Natural killer cell treated with Interleukin-12 subunit alpha and Interleukin-12 subunit beta and Interleukin-15 and Interleukin-18, amount 100 ng/mL, for 72 hours (primary cell): ENCODE measurements at places on chromosomes 2 and 18. TPM values are rescaled to one million over a fixed set of nuclear protein-coding genes. Genes with fewer than 3 reads are reported as not detected.

DNA sequence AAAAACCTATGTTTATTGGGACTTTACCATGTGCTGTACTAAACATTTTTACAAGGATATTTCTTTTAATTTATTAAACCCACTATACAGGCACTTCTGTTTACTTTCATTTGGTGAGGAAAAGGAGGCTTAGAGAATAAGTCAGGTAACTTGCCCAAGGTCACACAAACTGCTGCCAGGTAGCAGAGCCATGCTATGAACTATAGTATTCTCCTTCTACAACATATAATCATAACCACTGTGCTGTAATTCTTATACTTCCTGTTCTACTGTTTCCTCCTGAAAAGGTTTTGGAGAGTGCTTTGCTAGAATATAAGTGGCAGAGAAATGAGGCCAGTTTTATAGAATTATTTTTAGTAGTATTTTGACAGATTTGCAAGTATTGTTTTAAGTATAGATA is 29.5 kb downstream of the SLC39A10 start:
- no peak for DNase-seq

DNA sequence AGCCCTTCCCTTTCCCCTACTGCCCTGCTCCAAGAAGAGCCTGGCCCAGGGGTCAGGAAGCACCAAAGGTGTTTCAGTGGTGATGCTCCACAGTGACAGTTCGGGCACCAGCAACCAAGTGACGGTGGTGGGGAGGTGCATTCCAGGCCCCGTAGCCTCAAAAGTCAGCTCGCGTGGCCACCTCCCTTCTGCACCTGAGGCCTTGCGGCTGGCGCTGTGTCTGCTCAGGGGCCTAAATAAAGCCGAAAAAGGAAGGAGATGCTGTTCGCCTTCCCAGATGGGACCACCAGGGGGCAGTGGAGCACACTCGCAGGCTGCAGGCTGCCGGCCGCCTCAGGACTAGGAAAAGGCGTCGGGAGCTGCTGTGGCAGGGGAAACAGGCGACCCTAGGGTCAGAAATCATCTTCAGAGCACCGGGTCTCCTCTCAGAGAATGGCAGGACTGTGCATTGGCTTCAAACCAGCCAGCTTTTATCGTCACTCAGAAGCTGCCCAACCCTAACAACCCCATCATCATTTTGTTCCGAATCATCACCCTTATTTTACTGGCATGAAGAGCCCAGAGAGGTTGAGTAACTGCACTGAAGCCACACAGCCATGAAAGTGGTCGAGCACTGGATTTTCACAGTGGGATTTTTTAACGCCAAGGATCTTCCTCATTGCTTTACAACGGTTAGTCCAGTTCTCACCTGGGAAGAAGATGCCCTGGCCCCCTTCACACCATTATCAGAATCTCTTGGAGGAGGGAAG is 213.0 kb upstream of the CELF4 start:
- no peak for DNase-seq

DNA sequence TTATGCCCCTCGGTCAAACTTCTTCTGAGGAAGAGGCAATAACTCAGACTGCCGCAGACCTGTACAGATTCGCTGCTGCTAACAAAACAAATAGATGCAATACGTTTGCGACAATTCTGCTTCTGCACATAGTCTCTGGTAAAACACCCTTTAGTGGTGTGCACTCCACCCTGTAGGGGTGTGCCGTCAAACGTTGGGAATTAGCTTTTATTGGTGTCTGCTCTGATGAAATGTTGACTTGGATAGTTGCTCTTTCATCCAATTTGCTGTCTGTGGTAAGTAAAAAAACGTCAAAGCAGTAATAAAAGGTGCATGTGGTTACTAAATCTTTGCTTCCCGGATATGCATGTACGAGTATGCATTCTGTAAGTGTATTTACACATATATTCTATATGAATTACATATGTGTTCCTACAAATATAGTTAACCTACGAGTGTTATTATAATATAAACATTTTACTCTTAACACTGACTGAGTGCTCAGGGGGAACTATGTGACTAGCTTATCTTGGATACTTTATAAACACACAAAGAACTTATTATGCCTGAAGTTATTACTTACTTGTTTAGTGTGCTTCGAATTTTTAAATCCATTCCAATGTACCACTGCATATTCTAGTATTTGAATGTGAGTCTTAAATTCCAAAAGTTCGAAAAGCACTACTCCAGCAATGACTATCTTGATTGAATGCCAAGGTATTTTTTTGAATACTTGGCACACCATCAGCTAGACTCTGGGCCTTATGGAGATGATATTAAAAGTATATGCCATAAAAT is 610.2 kb downstream of the ZEB2 start:
- no peak for DNase-seq

- DNase-seq: no peak
These were observed 249.4 kb upstream of the KLHL29 start for GRCh38 chr2:23135481-23136100.

- DNase-seq: no peak
These were observed 872 bp downstream of the DSG2 start for GRCh38 chr18:31498574-31499524.

- DNase-seq: no peak
These were observed 223.8 kb downstream of the TTC32 start for GRCh38 chr2:19677825-19678518.

- no peak for DNase-seq
These were observed 438.2 kb downstream of the EPHA4 start for GRCh38 chr2:221133941-221134340.

DNA sequence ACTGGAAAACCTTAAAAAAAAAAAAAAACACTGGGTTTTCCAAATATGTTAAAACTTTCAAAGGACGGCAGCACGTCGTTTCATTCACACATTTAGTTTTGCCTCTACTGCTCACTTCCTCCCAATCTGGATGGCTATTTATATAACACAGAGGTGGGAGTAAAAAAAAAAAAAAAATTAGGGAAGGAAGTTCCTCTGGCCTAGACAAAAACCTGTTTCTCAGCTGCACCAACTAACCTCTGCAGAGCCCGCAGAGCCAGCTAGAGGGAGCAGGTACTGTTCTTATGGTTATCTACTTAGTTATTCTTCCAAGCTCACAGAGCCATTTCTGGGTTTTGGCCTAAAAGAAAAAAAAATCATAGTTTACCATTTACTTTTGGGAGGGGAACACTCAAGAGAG is 28.1 kb downstream of the SLC1A4 start:
- no peak for DNase-seq

- DNase-seq: no peak
These were observed 63.1 kb downstream of the MBP start for GRCh38 chr18:77069482-77069881.

DNA sequence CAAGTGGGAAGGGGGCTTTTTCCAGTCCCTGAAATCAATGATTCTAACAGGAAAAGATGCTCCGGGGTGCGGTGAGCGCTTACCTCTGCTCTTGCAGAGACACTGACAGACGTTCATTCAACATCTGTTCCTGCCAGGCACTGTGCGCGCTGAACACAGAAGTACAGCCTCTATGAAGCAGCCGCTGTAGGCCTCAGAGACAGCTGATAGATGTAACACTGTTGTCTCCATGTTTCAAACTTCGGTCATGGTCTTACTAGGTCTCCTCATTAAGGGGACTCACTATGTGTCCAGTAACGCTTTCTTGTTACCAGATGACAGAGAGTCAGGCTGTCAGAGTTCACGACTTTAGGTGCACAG is 649 bp upstream of the CLIP4 start:
- DNase-seq: no peak

GRCh38 chr2:15117409-15118050 is 443.6 kb downstream of the NBAS start:
- no peak for DNase-seq

DNA sequence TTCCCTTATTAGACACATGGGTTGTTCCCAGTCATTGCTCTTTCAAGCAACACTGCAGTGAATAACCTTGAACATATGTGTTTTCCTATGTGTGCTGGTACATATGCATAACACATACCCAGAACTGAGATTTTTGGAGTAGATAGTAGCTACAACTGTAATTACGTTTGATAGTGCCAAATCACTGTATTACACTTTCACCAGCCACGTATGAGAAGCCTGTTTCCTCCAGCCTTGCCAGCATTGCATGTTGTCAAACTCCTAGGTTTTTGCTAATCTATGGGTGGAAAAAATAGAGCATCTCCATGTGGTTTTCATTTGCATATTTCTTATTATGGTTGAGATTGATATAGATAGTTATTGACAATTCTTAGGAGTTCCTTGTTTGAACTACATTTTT is 56.5 kb upstream of the ACSL3 start:
- DNase-seq: no peak

DNA sequence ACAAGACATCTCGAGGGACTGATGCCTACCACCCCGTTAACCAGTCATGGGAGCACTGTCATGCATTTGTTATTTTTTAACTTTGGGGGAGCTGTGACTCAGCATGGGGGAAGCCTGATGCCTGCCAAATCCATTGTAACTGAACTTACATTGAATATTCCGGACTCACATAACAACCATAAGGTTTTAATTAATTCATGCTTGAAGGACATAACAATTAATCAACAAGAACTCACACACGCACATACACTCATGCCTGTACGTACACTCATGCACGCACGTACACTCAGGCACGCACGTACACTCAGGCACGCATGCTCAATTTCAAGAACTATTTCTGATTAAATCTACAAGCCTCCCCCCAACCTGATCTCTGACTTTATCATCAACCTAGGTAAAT is 1639.1 kb downstream of the SUCLG1 start:
- DNase-seq: no peak

- DNase-seq: no peak
These were observed 10.5 kb downstream of the ITGB1BP1 start for GRCh38 chr2:9412781-9413180.

GRCh38 chr2:241816431-241817121 is 7.6 kb downstream of the NEU4 start:
- DNase-seq: no peak

The SFTPB gene
- total RNA-seq: not detected
